ENCODE measurements at places on chromosomes 3 and 15. TPM values are rescaled to one million over a fixed set of nuclear protein-coding genes. Genes with fewer than 3 reads are reported as not detected.

DNA sequence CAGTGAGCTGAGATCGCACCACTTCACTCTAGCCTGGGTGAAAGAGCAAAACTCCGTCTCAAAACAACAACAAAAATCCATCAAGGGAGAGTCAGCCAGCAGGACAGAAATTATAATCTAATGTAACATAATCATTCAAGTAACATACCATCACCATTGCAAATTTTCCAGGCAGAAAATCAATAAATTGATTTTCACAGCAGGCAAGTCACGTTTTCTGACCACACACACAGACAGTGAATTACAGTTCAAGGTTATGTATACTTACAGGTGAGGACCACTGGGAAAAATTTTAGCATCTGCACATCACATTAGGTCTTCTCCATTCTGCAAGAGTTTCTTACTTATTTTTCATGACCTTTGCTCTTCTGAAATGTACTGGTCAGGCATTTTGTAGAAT is 29.9 kb upstream of the NPAP1 start:
- no peak for DNase-seq

GRCh38 chr3:126155280-126155640 is 25.1 kb downstream of the ALDH1L1 start:
- DNase-seq = no peak

- DNase-seq = no peak
Observed at GRCh38 chr3:35071772-35072171, 567.6 kb upstream of the ARPP21 start.

- DNase-seq = no peak
Observed at GRCh38 chr3:127720161-127720823, 47.5 kb downstream of the ABTB1 start.

- no peak for DNase-seq
Observed at GRCh38 chr15:39188314-39188713, 392.6 kb upstream of the THBS1 start.

TMEM108 gene
- polyA plus RNA-seq = 23.8 TPM

GREM1 gene
- 1.2 TPM for polyA plus RNA-seq

ROBO1 gene
- polyA plus RNA-seq = 14.0 TPM

AVEN gene
- 15.8 TPM for polyA plus RNA-seq

MNS1 gene
- 2.0 TPM for polyA plus RNA-seq

AQR gene
- 9.9 TPM for polyA plus RNA-seq

MASP1 gene
- 13.1 TPM for polyA plus RNA-seq

All from urinary bladder (tissue), 4 donors.